ENCODE measurements at places on chromosomes 3 and 15.

GRCh38 chr3:47018269-47018611 is 38.8 kb downstream of the NBEAL2 start:
- no peak for DNase-seq

GRCh38 chr3:114973536-114973935 is 173.6 kb downstream of the ZBTB20 start:
- no peak for DNase-seq

DNA sequence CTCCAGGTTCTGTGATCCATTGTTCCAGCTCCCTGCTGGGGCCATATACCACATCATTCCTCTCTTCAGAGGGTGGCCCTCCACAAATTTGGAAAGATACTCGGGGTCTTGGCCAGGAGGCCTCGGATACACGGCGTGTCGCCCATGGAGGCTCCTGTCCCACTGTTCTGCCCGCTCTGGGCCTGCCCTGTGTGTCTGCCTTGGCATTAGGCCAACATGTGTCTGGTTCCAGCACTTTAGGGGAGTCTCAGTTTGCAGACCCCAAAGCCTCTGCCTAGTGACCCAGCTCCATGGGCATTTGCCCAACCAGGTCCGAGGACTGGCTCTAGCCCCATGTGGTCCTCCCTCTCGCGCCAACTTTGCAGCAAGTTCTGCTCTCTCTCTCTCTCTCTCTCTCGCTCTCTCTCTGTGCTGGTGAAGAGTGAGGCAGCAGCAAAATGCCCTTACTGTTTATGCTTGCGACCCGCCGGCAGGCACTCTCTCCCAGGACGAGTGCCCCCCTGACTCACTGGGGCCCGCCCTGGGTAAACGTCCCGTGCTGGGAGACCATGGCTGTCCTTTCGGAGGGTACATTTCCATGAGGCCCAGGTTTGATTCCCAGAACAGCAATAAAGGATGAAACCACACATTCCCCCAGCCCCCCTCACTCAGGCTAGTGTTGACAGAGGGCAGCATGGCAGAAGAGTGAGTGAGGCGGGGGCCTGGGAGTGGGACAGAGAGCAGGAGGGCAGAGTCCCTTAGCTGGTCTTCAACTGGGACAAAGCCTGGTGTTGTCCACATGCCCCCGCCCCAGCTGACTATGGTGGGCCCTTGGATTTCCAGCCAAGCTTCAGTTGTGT is 77.9 kb downstream of the ISG20 start:
- DNase-seq = no peak

DNA sequence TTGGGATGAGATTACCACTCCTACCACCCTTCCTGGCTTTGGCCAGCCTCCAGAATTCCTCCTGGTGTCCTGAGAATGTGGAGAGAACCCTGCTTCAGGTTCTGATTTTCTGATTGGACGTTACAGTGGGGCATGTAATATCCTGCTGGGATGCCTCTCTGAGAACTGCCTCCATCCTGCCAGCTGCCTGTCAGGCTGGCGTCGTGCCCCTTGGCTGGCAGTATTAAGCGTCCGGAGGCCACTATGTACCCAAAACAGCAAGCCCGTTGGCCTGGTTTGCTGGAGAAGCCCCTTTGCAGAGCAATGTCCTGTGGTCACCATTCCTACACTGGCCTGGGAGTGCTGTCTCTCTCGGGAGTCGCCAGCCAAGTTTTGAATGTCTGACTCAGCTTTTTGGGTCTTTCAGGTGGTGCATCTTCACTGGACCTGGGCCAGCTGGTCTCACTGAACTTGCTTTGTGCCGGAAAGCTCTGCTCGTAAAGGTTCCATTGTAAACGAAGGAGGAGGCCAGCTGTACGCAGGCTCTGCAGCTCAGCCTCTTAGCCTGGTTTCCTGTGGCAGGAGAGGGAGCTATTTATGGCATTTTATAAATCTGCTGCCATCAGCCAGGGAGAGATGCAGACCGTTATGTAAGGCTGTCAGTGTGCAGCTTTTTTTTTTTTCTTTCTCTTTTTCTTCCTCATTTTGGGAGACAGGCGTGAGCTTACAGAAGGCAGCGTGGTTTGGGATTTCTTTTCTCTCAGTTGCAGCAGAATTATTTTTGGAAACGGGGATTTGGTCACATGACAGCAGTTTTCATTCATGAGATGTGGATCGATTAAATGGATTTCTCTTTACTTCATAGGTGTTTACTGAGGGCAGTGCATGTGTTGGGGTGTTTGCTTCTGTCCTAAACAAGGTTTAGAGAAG is 19.0 kb upstream of the TRAK1 start:
- peak; percentile 76 for DNase-seq

GRCh38 chr15:70029297-70029701 is 68.4 kb downstream of the TLE3 start:
- DNase-seq = peak; percentile 60

DNA sequence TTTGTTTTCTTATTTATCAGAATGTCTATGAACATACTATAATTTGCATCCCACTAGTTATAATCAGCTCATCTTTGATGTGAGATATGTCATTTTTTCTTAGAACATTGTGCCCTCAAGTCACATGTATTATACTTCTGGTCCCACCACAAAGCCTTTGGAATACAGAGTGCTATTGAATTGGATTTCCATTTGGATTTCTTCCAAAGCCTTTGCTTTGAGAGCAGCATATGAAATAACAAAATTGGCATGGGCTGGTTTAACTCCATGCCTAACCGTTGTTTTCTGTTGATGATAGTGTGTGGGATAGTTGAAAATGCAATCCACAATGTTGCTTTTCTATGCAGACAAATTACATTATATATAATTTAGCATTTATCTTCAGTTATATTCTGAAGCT is 284.5 kb upstream of the PLSCR5 start:
- no peak for DNase-seq

GRCh38 chr3:179672918-179673317 is 20.1 kb downstream of the USP13 start:
- DNase-seq = no peak
